ENCODE measurements at places on chromosomes 11 and 22. TPM values are rescaled to one million over a fixed set of nuclear protein-coding genes. Genes with fewer than 3 reads are reported as not detected.

OR9Q2 gene
- total RNA-seq: 0.96 TPM

OR8G5 gene
- not detected for total RNA-seq

GRCh38 chr11:128085276-128085675 is 502.1 kb downstream of the ETS1 start:
- DNase-seq: no peak

ANO9 gene
- 5.1 TPM for total RNA-seq

KCNE3 gene
- 5.3 TPM for total RNA-seq

GRCh38 chr11:8603696-8604077 is 9.7 kb upstream of the STK33 start:
- no peak for DNase-seq

- DNase-seq: no peak
Measured at GRCh38 chr11:35138606-35138942, 397 bp upstream of the CD44 start.

C11orf42 gene
- not detected for total RNA-seq

CARNS1 gene
- 1.2 TPM for total RNA-seq

DNA sequence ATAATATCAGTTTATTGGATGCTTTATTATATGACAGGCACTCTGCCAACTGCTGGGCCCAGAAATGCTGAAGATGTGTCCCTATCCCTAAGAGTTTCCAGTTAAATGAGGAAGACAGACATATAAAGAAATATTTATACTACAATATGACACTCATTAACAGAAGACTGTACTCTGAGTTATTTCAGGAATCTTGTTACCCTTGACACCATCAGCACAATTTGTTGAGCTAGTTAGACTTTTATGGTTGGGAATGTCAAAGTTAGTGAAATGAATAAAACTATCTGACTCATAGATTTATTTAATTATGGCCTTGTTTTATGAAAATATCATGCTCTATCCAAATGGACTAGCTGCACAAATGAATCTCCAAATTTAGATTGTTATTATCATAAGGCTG is 25.6 kb upstream of the MSANTD4 start:
- no peak for DNase-seq

GRCh38 chr22:32801537-32802236 is at the start of gene TIMP3:
Gene TIMP3 (plus strand): TSS chr22:32801705. CDS start chr22:32802002, 297 bp downstream.
- peak; percentile 88 for DNase-seq

- DNase-seq: no peak
Measured at GRCh38 chr11:92601048-92601447, 368.4 kb upstream of the MTNR1B start.

DNA sequence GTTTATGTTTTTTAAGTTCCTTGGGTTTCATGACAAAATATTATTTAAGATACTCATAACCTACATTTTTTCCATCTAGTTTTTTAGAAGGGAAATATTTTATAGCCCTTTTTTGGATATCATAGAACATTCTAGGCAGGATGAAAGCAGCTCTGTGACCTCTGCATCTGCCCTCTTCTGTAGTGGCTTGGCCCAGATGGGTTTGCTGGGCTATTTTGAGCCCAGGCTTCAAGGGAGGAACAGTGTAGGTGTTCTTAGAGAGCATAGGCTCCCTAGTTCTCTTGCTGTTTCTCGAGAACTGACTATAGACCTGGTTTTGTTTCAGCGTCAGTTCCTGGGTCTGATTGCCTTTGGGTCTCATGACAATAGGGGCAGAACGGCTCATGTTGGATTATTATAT is 32.2 kb downstream of the DIXDC1 start:
- no peak for DNase-seq

FXYD6 gene
- total RNA-seq: 48.2 TPM

DNA sequence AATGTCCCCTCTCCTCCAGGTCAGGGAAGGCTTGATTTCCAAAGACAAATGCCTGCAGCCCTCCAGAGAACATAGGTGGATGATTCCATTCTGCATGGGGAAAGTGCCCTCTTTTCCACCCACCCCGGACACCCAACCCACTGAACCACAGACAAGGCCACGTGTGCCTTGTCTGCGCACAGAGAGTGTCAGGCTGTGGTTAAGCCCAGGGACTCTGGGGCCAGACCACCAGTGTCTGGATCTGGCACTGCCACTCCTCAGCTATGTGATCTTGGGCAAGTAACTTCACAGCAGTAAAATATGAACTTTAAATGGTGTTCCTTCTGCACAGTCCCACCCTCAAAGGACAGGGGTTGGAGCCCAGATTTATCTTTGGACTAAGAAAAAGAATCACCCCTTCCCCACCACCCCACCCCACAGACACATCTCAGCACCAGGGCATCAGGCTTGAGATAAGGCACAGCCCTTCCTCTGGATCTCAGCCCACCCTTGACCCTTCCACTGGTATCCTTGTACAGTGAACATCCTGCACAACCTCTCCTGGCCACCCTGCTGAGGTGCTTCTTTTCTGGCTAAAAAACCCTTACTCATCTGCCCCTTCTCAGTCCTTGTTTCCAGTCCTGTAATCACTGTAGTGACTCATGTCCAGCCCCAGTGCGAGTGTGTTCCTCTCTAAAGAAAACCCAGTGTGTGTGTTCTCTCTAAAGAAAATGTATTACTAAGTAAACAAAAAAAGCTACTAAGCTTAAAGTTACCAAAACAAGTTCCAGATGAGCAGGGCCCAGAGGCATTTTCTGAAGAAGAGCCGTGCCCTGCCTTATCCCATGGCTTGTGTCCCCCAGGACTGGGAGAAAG is 1.9 kb upstream of the PTGDR2 start:
- DNase-seq: no peak

GRCh38 chr11:116844722-116845121 is 7.3 kb upstream of the APOA1 start:
- no peak for DNase-seq

DNA sequence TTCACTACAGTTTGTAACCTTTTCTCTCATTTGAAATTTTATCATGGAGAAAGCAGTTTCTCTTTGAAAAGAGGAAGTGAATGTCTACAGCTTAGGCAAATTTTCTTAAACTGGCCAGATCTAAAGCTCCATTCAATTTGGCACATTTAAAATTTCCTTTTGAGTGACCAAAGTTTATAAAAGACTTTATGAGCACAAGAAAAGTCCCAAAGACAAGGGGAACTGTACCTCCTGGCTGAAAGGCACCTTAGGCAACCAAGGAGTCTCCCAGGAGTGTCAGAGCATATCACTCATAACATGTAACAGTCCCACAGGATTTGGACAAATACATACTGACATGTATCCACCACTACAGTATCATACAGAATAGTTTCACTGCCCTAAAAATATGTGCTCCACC is 41.3 kb downstream of the NARS2 start:
- DNase-seq: no peak

DNA sequence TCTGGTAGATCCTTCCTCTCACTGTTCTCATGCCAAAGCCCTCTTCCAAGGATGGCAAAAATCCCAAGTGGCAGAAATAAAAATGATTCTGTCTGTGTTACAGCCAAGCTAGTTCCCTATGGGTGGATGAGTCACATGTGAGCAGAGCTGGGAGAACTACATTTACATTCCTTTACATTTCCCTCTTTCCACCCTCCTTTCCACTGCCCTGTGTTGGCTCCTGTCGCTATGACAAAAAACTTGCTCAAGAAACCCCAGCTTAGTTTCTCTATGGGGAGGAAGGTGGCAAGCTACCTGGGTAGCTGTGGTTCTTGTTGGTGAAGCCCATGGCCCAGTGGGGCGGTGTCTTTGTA is 10.2 kb upstream of the DDB2 start:
- peak; percentile 89 for DNase-seq

GRCh38 chr11:18203723-18204122 is 31.1 kb downstream of the MRGPRX4 start:
- DNase-seq: no peak

GRCh38 chr11:27697679-27698275 is 2.5 kb downstream of the BDNF start:
- DNase-seq: no peak

- peak; percentile 86 for DNase-seq
Measured at GRCh38 chr11:129364143-129364654, 11.4 kb upstream of the BARX2 start.

- no peak for DNase-seq
Measured at GRCh38 chr11:122199661-122200060, 83.6 kb upstream of the BLID start.

DNA sequence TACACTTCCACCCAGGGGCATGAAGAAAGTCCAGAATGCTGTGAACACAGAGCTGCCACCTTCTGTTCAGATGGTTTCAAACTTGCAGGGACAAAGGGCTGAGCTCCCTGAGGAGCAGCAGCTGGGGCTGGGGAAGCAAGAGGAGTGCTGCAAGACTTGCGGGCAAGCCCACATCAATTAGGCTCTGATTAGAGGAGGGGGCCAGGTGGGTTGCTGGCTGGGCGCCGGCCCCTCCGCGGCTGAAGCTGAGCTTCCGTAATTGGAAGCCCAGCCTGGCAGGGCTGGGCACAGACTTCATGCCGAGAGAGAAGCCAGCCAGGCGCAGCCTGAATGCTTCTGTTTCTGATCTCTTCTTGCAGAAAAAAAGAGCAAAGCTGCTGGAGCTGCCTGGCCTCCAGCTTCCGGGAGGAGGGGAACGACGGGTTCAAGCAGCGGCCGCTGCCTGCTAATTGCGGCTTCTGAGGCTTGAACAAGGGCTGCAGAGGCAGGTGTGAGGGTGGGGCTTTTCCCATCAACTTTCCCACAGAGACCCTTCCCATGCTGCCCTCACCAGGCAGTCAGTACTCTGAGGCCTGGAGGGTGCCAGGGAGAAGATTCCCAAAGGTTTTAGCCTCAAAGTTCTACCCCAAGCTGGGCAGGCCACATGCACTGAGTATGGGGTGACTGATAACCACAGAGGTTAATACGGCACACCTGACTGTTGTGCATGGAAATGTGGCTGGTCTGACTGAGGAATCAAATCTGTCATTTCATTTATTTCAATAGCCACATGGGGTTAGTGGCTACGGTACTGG is 91.1 kb upstream of the LMO1 start:
- peak; percentile 59 for DNase-seq

PNPLA5 gene
- total RNA-seq: not detected

TBX10 gene
- not detected for total RNA-seq

- no peak for DNase-seq
Measured at GRCh38 chr11:118051611-118052461, 25.0 kb upstream of the TMPRSS4 start.

DNA sequence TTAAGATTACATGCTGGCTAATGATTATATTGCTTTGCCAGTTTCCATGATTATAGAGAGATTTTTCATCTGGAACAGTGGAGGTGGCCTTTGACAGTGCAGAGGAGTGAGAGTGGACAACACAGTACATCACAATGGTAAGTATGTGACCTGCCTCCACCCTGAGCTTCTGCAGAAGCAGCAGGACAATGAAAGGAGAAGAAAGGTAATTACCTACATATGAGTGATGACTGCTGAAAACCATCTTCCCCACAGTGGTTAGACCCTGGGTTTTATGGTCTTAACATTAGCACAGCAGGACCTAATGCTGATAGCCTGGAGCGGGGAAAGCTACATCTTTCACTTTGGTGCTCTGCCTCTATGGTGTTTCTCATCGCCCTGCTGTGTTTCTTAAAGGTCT is 454.7 kb upstream of the DDI1 start:
- no peak for DNase-seq

- DNase-seq: no peak
Measured at GRCh38 chr22:29231971-29232959, 26.6 kb downstream of the EMID1 start.

NAALAD2 gene
- total RNA-seq: 7.2 TPM

HMOX1 gene
- 9.6 TPM for total RNA-seq

- DNase-seq: no peak
Measured at GRCh38 chr11:93784935-93785360, 866 bp downstream of the MED17 start.

OR51B5 gene
- total RNA-seq: 17.1 TPM

DNA sequence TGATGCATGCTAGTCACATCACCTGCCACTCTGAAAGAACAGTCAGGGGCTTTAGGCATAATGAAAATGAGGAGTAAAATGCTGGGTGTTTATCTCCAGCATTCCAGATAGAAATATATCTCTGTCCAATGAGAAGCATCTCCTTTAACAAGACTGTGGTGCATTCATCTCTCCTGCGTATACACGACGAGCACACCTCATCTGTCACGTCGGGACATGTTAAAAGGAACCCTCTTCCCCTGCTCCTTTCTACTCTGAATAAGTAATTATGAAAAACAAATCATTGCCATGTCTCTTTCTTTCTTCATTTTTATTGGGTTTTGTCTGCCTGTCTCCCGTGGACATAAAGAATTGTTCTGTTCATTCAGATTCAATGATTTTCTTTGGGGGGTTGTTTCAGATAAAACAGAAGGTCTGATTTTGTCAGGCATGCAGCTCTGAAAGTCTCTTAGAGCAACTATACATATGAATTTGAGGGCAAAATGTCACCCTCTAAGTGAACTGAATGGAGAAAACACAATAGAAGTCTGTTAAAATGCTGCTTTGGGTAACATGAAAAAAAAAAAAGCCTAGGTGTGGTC is 195.0 kb downstream of the MAML2 start:
- no peak for DNase-seq

DNA sequence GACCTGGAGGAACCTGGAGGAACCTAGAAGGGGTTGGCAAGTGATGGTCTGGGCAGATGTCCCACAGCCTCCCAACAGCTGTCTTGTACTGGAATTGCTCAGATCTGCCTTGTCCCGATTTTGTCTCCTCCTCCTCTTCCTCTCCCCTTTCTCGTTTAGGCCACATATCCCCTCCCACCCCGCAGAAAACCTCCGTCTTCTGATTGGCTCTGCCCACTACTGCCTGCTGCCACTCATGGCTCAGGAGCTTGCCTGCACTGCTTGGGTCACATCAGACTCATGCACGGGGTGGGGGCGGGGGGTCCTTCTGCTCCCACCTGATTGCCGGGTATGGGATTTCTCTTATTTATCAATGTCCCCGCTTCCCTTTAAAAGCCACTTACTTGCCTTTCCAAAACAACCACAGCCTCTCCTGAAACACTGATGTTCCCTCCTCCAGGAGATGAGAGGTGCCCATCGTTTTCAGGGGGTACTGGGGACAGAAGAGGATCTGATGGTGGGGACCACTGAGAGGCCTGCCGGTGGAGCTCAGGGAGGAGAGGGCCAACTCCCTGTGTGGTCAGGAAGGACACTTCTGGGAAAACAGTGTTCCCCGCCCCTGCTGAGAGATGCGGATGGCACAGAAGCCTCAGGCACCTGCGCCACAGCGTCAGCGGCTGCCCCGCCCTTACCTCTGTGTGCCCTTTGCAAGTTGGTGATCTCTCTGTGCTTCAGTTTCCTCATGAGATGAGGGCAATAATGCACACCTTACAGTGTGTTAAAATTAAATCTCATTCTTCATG is 14.7 kb downstream of the TOM1 start:
- DNase-seq: no peak
